ENCODE measurements at places on chromosomes 1 and 21. TPM values are rescaled to one million over a fixed set of nuclear protein-coding genes. Genes with fewer than 3 reads are reported as not detected.

- no peak overlapping the region for H3K27ac ChIP-seq
- H3K27me3 ChIP-seq, result peaks cover 19% of the 10 kb centered on the region
- H3K4me1 ChIP-seq, result peaks cover 8% of the 10 kb centered on the region
- H3K4me3 ChIP-seq, result no peak overlapping the region
- peak; percentile 74 for DNase-seq
- H3K36me3 ChIP-seq, result no peaks in the 10 kb centered on the region
These were observed 12.0 kb upstream of the RHBG start for GRCh38 chr1:156356875-156357534.

GRCh38 chr1:8137481-8138244 is 111.6 kb upstream of the ERRFI1 start:
- no peak for DNase-seq
- no peak overlapping the region for H3K27ac ChIP-seq
- no peak overlapping the region for H3K4me3 ChIP-seq

DNA sequence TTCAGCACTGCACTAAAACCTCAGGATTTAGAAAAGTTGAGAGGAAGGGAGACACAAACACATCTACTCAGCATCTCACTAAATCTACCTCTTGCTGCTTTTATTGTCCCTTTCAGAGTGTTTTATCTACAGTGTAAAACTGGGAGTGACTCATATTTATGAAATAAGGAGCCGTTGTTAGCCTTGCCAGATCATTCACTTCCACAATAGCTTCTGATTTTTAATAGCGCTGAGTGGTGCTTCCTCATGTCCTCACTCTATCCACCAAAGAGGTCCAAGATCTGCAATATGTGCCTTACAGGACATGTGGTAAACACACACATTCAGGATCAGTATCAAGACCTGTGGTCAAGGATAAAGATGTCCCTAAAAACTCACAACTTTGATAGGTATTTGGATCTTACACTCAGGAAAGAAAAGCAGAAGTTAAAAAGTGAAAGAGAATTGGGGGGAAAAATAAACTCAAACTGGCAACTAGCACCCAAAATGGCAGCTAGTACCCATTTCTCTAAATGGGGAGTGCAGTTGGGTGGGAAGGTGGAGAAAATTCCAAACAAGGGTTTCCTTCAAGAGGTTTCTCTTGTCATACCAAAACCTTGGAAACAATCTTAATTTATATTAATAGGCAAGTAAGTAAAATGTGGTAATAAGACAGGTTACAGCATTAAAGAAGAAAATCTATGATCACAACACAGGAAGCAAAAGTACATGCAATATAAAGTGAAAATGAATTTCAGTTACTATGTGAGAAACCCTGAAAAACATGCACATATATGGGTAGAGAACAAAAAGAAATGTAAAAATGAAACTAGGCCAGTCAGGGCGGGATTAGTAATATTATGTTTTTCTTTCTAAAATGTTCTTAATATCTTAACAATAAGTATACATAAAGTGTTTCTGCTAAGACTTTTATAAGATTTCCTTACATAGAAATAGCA is 15.9 kb downstream of the DUSP10 start:
- peaks cover 66% of the 10 kb centered on the region for H3K36me3 ChIP-seq
- H3K4me3 ChIP-seq, result peak overlapping the region; percentile 61
- peaks cover 77% of the 10 kb centered on the region for H3K4me1 ChIP-seq
- H3K27me3 ChIP-seq, result no peaks in the 10 kb centered on the region

DNA sequence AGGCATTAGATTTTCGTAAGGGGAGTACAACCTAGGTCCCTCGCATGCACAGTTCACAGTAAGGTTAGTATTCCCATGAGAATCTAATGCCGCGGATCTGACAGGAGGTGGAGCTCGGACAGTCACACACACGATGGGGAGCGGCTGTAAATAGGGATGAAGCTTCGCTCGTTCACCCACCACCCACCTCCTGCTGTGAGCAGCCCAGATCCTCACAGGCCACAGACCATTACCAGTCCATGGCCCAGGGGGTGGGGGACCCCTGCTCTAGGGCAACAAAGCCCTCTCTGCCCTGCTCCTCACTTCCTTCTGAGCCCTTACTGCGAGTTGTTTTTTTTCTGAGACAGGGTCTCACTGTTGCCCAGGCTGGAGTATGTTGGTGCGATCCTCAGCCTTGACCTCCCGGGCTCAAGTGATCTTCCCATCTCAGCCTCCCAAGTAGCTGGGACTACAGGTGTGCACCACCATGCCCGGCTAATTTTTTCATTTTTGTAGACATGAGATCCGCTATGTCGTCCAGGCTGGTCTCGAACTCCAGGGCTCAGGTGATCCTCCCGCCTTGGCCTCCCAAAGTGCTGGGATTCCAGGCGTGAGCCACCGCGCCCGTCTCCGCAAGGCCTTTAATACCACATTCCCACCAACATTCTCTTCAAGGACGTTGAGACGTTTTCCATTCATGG is 21.3 kb downstream of the TRPM2 start:
- DNase-seq, result no peak
- H3K27me3 ChIP-seq, result no peaks in the 10 kb centered on the region
- H3K4me3 ChIP-seq, result no peak overlapping the region
- H3K4me1 ChIP-seq, result peaks cover 14% of the 10 kb centered on the region

The AXDND1 gene
- 1.5 TPM for total RNA-seq

The FALEC gene
- not detected for total RNA-seq

All from activated CD8-positive, alpha-beta T cell treated with anti-CD3 and anti-CD28 coated beads for 36 hours (primary cell).